ENCODE measurements at places on chromosomes 2 and 18.

DNA sequence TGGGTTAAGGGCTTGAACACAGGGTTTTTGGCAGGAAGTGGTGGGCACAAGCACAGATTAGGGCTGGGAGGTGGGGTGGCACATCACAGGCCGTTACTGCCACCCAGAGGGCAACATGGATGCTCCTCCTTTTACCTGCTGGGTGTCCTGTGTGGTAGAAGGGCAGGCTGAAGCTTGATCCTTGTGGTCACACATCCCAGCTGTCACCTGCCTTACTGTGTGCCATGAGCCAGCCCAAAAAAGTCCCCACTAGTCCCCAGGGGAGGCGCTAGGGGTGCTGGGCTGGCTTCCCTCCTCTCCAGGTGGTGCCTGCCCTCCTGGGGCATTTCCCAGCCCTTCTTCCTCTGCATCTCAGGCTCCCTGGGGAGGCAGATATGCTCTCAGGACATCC lies 50.5 kb upstream of the ALPP start:
- DNase-seq: no peak

- no peak for DNase-seq
Observed at GRCh38 chr2:240728361-240728760, 36.7 kb downstream of the AQP12A start.

GRCh38 chr2:123077101-123077500 lies 948.0 kb upstream of the CNTNAP5 start:
- DNase-seq: no peak

DNA sequence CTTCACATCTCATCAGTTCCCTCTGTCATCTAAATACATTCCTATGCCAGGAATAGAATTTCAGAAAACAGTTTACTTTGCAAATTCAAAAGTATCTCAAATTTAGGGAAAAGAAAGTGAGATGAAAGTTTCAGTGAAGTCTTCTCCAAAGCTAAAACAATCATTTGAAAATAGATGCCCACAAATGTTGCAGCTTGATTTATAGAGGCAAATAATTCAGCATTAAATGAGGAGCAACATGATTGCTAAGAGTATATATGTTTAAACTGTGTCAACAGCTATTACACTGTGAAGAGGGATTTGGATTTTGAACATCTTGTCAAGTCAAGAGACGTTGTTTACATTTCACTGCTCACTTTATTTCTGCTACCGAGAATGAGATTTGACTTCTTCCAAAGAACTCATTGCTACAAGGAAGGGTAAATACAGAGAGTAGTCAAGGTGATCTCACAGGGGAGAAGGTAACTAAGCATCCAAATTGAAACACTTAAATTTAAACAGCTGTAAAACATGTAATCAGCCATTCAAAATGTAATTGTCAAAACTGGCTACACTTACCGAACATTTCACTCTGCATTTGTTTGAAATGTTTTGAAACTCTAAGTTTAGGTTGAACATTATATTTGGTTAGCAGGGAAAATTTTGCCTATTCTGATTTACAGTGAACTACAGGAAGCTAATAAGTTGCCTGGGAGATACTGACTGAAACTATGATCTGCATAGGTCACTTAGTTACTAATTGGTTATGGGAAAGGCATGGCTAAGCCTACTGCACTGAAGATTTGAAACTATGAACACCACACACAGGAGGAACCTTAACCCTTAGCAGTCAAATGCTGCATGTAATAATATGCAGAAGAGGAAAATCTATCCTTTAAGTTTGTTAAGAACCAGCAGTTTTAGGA lies 33.2 kb upstream of the GALNT3 start:
- DNase-seq: no peak

DNA sequence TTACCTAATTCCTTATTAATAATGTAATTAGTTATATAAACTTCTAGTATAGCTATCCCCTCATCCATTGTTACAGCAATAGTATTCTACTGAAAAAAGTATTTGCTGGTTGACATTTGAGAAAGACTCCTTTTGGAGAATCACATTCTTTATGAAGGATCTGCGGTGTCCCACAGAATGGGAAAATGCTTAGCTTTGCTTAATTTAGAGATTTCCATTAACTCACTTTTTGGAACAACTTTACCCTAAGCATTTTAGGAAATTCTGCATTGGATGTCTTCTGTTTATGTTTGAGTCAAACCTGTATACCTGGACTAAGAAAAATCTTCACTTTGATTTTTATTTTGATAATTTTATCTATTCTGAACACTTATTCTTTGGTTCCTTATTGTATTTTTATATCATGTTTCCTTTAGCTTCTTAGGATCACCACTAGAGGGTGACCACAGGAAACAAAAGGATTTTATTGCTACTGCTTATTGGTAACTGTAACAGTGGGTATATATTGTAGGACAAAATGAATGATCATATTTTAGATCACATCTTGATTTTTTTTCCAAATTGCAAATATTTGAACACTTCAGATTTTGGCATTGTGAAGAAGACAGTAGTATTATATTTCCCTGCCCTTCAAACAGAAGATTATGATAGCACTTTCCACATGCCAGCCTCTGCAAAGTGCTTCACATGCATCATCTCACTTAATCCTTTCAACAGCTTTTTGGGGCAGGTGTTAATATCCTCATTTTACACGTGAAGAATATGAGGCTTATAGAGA lies 79.6 kb downstream of the MIB1 start:
- peak; percentile 4 for DNase-seq

GRCh38 chr2:18455236-18455862 lies 105.1 kb downstream of the RDH14 start:
- DNase-seq: no peak

GRCh38 chr2:133077269-133077822 lies 407.3 kb upstream of the LYPD1 start:
- DNase-seq: peak; percentile 20

DNA sequence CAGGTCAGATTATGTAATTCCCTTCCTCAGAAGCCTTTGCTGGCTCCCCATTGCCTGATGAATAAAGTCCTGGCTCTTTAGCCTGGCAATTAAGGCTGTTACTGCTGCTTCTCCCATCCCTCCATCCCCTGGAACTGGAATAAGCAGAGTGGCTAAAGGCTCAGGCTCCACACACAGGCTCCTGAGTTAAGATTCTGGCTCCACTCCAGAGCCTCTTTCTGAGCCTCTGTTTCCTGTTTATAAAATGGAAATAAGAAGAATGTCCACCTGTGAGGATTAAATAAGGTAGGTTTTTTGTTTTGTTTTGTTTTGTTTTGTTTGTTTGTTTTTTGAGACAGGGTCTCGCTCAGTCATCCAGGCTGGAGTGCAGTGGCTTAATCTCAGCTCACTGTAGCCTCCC lies 50.0 kb downstream of the ZFP36L2 start:
- no peak for DNase-seq

DNA sequence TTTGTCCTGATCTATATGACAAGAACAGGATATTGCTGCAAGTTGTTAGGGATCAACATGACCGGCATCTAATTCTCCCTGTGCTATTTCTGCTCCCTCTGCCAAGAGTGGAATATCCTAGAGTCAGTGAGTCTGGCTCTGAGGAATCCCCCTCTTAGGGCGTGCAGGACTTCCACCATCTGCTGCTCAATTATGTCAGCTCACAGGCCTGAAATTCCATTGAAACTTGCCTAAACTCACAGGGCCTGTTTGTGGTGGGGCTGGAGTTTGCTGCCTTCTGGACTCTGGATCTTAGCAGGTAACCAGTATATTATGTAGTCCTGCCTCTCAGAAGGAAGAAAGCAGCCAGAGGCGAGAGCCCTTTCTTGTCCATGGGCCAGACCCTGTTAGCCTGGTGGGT lies 323.0 kb downstream of the TSN start:
- DNase-seq: no peak

DNA sequence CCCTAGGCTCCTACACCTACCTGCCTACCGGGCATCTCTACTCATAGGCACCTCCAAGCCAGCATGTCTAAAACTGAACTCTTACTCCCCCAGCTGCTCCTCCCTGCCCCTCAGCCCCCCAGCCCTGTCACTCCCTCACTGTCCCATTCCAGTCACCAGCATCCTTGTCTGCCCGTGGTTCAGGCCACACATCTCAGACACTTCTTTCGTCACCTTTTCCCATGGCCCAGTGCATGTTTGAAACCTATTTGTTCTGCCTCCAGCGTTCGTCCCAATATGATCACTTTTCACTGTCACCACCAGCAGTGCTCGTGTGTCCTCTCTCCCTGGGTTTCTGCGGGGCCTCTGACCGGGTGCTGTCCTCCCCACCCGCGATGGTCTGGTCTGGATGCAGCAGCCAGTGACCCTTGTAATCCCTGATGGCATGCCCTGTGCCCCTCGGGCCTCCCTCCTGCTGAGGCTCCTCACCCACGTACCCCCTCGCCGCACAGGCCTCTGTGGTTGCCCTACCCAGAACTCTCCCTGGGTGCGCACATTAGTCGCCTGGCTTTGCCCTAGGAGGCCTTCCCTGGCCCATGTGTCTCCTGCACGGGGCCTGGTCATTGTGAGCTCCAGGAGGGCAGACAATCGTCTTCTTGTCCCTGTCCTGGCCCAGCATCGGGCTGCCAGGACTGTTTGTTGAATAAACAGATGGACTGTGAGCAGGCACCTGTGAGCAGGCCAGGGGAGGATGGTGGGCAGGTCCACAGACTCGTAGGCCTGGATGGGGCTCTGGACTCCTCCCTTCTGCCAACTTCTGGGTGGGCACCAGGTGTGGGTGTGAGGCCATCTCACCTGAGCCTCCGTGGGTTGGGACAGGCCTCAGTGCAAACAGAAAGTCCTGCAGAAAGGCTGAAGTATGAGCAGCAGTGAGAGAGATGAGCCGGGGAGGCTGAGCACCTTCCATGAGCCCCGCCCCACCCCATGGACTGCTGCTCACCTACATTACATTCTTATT lies 15.5 kb downstream of the LDLRAD4 start:
- no peak for DNase-seq

DNA sequence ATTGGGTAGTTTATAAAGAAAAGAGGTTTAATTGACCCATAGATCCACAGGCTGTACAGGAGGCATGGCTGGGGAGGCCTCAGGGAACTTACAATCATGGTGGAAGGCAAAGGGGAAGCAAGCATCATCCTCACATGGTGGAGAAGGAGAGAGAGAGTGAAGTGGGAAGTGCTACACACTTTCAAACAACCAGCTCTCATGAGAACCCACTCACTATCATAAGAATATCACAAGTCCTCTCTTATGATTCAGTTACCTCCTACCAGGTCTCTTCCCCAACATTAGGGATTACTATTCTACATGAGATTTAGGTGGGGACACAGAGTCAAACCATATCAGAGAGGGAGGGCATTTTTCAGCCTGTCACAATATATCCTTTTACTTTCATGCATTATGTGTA lies 22.7 kb upstream of the DOCK10 start:
- no peak for DNase-seq

GRCh38 chr18:73520229-73520628 lies 627.4 kb downstream of the FBXO15 start:
- DNase-seq: no peak

DNA sequence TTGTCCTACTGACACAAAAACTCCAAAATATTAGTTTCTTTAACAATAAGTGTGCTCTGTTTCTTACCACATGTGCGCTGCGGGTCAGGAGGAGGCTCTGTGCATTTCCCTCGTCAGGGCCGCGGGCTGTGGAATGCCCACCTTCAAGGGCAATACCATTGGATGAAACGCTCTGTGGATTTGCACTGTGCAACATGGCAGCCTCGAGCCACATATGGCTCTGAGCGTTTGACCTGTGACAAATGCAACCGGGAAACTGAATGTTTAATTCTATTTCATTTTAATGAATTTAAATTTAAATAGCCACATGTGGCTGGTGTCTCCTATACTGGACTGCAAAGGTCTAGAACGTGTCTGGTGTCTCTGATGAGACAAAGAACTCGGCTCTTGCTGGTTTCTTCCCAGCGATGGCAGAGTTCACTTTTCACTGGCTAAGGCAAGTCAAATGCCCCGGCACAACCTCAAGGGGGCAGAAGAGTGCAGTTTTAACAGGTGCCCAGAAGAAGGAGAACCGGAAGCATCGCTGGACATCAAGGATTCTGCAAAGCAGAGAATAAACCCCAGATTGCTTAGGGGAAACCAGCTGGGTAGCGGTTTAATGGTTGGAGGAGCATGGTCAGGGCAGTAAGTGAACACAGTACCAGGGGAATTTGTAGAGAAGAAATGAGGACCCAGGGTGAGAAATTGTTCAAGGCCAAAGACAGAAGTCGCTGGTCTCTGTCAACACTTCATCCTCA lies 37.0 kb upstream of the TMEM18 start:
- no peak for DNase-seq

Measured in renal pelvis (tissue), 12 donors.